ENCODE measurements at places on chromosomes 6 and 20. TPM values are rescaled to one million over a fixed set of nuclear protein-coding genes. Genes with fewer than 3 reads are reported as not detected.
A peak's percentile ranks its signal among the peaks of the same experiment; 100 is the strongest.

GRCh38 chr6:100296810-100297544 lies 167.7 kb downstream of the SIM1 start:
- DNase-seq, result peak; percentile 98

PGC gene
- total RNA-seq, result not detected

HRH3 gene
- not detected for total RNA-seq

DNA sequence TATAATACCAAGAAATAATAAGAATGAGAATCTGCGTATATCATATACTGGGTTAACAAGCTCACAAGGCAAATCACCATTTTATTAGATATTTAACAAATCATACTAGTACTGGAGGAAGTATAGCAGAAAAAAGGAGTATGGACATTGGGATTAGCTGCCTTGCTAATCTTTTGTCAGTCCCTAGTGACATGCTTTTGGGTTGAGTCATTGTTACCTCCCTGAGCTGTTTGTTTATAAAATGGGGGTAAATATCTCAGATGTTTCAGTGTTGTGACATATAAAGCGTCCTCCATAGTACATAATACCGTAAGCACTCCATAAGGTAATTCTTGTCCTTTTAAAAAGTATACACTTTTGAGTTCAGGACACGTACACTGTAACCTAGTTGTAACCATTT lies 107.0 kb downstream of the ESR1 start:
- peak; percentile 36 for DNase-seq

DNA sequence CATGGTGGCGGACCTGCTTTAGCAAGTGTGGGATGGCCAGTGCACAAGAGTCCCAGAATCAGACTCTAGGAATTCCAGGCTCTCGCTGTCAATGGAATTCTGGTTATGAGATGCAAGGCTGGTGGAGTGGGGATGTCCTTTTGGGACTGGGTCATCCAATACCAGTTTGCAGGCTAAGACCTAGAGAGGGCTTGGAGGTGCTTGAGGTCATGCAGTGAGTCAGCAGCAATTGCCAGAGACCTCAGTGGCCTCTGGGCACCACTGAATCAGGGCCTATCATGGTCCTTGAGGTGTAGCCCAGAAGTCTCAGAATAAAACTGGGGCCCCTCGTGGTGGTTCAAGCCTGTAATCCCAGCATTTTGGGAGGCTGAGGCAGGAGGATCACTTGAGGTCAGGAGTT lies 1.4 kb upstream of the SCRT2 start:
- DNase-seq, result no peak

EPHA7 gene
- total RNA-seq, result 0.87 TPM

HLA-DRB1 gene
- 0.99 TPM for total RNA-seq

MTFR2 gene
- total RNA-seq, result 2.6 TPM

PGK2 gene
- not detected for total RNA-seq

POM121L2 gene
- total RNA-seq, result not detected

DNA sequence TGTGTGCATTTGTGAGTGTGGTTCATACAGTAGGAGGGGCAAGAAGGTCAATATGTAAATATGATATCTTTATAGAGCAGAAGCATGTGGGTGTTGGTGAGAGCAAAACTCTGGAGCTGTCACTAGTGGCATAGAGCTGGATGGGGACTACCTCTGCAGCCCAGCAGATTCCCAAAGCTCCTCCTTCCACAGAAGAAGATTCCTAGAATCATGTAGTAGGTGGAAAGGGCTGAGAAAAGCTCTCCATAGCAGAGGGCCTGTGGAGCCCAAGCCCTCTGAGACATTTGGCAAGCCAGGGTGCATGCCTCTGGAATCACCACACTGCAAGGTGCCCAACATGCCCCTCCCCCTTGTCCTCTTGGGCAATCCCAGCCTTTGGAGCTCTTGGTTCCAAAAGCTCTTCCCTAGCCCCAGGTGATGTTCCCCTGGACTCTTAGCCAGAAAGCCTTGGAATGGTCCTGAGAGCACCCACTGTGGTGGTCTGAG lies 233.2 kb downstream of the LRFN2 start:
- DNase-seq, result no peak

ZFAND3 gene
- 16.0 TPM for total RNA-seq

DNA sequence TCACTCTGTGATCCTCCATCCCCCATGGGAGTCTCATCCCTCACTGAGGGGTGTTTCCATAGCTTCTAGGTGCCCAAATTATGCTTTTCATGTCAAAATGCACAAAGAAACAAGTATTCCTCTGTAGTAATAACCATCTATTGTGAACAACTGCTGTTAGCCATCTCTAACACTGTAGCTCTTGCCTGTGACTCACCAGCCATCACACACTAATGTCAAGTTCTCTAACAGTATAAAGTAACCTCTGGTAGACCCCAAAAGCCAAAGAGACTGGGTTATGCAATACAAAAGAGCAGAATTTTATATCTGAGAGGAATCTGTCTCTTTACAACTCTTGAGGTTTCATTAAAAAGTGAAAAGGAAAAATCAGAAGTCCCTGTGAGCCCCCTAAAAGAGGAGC lies 25.4 kb upstream of the IYD start:
- DNase-seq, result peak; percentile 57

FAM217A gene
- total RNA-seq, result not detected

DNA sequence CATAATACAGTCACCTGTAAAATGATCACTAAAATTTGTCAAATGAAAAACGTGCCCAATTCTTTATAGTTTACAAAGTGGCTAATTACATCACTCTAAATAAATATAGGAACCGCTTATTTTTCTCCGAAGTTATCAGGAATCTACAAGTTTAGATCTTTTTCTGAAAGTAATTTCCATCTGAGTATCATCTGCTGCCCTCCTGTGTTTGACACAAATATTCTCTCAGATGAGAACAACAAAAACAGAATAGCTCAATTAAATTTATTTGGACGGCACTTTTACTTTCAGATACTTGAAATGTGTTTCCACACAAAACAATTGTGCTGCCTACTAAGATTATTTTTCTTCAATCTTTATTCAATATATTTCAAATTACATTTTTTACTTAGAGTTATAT lies 5.0 kb downstream of the SF3B5 start:
- DNase-seq, result no peak

GPX5 gene
- total RNA-seq, result not detected

MUC22 gene
- not detected for total RNA-seq

Data from renal cortical epithelial cell (primary cell).